Stimulated activated CD4-positive, alpha-beta T cell treated with anti-CD3 and anti-CD28 coated beads, Interleukin-12 subunit alpha, Interleukin-12 subunit beta, amount 100 ng/mL, for 48 hours (primary cell): ENCODE measurements at places on chromosomes 2 and 18.

GRCh38 chr2:168698969-168699368 lies 103.5 kb upstream of the NOSTRIN start:
- no peak for DNase-seq

GRCh38 chr2:176181551-176181950 lies 6.9 kb upstream of the HOXD1 start:
- no peak for DNase-seq

DNA sequence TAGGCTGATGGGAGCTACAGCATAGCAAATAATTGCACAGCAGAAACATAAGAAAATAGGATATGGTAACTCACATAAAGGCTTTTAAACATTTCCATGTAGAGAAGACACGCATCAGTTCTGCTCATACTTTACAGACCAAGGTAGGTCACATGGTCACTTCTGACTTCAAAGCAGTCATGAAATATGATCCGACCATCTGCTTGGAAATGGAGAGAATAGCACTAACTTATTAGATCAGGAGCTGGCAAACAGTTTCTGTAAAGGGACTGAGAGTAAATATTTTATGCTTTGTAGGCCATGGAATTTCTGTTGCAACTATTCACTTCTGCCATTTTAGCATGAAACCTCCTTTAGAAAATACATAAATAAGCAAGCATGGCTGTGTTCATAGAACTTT lies 936.6 kb upstream of the FANCL start:
- DNase-seq = no peak

DNA sequence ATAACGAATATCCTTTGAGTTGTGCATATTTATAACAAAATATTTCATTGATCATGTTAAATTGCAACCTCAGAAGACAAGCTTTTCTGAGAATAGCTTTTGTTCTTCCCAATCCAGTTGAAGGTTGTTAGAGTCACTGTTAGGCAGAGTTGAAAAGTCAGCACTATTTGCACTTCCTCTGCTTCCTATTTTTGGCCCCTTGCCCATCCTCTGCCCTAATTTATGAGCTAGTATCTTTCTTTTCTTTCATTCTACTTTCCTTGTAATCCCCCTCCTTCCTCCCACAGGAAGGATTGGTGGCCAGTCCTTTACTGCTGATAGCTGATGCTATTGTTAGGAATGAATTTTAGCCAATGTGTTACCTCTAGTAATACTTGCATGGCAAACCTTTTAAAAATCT lies 4.9 kb downstream of the RALB start:
- no peak for DNase-seq

- DNase-seq = no peak
Measured at GRCh38 chr18:67081482-67082211, 434.9 kb downstream of the DSEL start.

GRCh38 chr18:31042084-31042405 lies 497 bp downstream of the DSC3 start:
- no peak for DNase-seq

DNA sequence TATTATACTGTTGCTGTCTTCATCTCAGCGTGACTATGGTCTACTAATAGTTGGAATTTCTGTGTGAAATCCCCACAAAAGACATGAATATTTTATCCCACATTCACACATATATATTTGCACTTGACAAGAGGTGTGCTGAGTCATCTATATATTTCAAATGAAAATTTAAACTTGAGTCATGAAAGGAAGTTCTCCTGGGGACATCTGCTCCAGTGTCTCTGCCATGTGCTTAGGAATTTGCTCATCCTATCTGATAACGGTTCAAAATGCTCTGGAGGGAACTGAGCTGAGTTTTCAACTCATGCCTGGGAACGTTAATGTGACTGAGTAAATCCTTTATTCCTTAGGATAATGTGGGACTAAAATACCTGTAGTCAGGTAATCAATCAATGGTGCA lies 326.2 kb upstream of the MEX3C start:
- no peak for DNase-seq
